Naive thymus-derived CD4-positive, alpha-beta T cell (primary cell): ENCODE measurements at places on chromosomes 6 and 20.

DNA sequence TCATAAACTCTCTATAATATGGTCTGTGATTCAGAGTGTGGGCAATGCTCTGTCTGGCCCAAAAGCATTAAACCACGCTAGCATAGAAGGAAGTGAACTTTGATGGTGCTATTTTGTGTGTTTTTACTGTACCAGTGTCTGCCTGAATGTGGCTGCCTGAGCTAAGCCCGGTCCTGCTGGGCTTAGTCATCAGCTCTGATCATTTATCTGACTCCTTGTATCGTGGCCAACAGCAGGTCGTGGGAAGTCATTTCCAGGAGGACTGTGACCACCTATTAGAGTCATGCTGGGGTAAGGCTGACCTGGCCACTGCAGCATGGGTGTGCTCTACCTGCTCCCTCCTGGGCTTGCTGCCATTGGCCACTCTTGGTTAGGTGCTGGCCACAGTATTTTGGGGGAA is 239.1 kb upstream of the CEP162 start:
- DNase-seq = no peak

DNA sequence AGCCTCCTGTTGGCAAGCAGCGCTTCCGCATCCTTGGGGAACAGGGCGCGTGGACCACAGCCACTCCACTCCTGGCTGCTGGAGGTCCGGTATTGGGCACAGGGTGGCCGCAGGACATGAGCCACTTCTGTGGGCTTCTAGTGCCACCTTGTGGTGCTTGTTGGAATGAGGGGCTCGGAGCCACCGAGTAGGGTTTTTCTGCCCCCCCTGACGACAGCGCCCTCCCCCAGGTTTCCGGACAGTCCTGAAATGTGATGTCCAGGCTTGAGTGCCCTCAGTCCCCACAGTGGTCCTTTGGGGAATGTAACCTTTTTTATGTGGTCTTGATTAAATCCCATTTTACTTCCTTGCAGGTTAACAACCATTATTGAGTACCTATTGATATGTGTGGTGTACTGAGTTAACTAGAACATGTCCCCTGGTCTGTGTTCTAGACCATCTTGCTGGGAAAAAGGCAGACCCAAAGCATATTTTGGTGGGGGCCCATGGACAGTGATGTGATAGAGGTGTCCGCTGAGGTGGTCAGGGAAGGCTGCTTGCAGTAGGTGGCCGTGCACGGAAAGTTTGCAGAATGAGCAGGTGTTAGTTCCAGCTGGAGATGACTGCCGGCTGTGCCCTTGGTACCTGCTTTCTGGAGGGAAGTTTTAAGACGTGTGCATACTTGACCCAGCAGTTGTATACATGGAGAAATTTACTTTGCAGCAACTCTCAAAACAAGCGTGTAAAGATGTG is 70.0 kb downstream of the PTPN1 start:
- no peak for DNase-seq

DNA sequence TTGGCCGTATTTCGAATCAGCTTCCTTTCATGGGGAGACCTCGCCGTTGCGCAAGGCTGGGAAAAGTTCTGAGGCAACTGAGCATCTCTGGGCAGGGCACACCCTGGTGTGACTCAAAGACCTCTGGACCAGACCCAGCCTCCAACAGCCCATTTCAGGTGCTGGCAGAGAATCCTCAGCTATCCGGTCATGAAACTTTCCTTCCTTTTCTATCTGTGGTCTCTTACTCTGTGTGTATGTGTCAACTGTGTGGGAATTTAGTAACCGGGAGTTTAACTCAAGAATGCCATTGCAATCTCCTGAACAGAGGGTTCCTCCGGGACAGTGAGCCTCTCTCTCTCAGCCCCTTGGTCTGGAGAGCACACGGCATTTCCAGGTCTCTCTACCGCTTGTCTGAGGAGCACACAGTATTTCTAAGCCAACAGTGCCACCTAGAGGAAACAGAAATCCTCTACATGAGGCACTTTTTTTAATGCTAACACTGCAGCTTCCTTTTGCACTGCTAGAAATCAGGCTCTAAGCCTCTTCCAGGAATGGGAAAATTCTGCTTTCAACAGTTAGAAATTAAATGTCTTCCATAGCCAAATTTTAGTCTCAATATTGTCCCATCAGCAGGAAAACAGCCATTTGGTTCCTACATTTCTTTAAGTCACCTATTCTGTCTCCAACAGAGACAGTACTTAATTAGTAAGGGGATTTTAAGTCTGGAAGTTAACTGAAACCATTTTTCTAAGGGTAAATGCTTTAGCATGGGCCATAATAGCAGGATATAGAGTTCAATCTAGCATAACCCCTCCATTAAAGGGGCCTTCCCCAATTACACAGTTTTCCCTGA is 32.7 kb downstream of the PLN start:
- DNase-seq = peak; percentile 11

DNA sequence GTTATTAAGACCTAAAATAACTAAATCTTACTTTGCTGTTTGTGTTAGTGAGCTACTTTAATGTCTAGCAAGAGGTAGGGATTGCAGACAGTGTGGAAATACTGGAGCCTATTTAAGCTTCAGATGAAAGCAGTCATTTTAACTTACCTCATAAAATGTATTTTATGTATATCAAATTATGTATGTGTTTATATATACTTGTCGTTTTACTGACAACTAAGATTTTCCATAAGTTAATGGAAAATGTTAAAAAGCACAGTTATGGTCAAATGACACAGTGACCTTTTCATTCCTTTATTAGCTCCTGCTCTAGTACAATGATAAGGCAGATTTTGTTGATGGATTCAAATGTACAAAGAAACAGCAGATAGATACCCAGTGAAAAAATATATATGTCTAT is 34.6 kb downstream of the QKI start:
- no peak for DNase-seq

DNA sequence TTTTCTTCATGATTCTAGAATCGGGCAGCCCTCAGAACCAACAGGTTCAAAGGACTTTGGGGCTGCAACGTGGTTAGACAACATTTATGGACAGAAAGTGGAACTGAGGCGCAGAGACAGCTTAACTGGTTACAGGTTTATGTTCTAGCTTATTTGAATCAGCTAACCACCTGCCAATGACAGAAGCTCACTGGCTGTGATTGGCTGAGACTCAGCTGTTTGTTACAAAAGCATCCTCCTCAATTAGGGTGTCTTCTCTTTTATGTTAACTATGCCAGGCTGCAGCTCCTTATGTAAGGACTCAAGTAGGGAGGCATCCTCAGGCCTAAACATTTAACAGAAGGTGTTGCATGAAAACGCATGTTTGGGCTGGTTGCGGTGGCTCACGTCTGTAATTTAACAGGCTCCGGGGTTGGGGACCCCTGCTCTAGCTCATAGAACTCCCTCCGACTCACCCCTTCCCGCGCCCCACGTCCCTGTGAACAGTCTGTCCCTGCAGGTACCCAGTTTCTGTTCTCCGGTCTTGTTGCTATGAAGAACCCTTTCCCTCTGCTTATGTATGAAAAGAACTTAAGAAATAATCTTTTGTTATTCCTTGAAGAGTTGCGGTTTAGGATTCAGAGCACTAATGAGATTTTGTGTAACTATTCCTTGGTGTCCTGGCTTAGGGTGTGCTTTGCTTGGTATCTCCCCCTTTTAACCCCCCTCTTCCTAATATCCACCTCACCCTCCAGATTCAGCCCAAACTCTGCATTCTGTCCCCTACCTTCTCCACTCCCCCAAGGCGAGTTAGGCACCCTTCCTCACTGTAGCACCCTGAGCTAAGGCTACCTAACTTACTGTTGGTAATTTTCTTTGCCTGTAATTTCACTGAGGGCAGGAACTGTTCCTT is 1.2 kb upstream of the TMEM181 start:
- DNase-seq = no peak

- DNase-seq = no peak
These were observed 58.0 kb downstream of the ZNF292 start for GRCh38 chr6:87213364-87213763.

DNA sequence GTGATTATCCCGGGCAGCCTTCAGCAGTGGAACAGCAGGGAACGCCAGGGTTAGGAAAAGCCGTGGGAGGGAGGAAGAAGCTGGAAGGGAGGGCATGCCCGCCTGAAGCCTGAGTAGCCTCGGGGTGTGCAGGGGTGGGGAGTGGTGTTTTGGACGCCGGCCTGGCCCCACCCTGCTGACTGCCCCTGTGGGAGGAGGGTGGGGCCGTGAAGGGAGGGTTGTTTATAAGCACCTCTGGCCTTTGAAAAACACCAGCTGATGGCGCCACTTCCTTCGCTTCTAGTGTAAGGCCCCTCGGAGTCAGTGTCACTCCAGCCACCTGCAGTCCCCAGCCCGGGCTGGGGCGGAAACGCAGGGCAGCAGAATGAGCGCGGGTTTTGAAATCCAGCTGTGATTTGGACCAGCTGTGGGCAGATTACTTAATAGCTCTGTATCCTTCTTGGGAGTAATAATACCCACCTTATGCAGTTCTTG is 52.8 kb upstream of the BMP6 start:
- DNase-seq = no peak

DNA sequence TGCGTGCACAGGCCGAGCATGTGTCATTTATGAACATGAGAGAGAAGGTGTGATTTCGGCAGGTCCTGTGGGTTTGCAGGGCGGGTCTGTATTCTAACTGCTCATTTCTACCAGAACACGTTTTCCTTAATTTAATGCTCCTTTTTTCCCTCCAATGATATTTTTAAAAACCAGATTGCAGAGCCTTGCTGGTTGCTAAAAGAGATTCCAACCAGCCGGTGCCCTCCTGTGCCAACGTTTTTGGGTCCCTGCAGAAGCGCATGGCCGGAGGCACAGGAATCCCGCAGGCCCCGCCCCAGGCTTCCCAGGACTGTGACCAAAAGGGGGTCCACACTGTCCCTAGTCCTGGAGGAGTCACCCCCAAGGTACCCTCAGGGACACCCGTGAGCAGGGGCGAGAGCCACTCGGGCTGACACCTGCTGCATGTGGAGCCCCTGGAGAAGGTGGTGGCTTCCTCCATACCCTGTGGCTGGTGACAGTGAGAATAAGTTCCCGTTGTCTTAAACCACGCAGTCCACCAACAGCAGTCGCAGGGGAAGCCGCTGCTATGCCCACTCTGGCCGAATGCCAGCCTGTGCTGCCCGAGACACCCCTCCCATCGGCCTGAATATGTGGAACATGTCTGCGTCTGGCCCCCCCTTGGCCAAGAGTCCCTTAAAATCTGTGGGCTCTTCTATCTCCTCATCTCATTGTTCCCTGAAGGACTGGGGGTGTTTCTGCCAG is 15.7 kb upstream of the NTSR1 start:
- no peak for DNase-seq

GRCh38 chr6:88177961-88178464 is 11.9 kb upstream of the CNR1 start:
- no peak for DNase-seq

- DNase-seq = peak; percentile 78
These were observed 100.4 kb upstream of the MLN start for GRCh38 chr6:33904050-33904746.

DNA sequence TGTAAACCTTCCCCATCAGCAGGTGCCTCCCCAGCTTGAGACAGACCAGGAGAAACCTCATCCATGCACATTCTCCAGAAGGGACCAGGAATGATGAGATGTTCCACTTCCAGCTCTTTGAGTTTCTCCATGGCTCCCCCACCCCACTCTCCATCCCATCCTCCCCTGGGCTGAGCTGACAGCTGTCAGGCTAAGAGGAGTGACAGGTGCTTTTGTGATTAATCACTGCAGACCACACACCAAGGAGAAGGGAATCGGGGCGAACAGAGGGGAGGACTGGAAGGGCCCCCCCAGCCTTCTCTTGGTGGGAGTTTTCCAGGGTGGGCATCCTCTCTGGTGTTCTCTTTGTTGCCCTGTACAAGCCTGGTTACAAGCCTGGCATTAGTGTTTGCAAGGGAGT is 56.1 kb upstream of the ZFAND3 start:
- no peak for DNase-seq

GRCh38 chr6:142155895-142156757 is 9.1 kb downstream of the VTA1 start:
- DNase-seq = peak; percentile 8

DNA sequence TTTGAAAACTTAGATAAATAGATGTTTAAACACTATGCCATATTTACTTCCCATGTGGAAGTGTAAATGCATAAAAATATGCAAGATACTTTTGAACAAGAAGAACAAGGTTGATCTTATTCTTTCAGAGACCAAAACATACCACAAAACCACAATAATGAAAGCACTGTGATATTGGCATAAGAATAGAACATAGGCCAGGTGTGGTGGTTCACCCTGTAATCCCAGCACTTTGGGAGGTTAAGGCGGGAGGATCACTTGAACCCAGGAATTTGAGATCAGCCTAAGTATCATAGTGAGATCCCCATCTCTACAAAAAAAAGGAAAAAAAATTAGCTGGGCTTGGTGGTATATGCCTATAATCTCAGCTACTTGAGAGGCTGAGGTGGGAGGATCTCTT is 66.5 kb downstream of the KCNS1 start:
- no peak for DNase-seq

DNA sequence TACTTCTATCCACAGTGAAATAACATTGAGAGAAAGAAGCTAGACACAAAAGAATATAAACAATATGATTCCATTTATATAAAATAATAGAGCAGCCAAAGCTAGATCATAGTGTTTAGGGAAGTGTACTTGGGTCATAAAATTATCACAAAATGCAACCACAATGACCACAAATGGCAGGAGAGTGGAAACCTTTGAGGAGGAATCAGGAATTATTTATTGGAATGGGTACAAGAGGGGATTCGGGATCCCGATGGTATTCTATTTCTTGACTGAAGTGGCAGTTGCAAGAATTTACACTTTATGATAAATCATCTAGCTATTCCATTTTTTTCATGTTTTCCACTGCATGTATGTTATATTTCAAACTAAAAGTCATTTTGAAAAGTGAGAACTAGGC is 76.1 kb downstream of the IPCEF1 start:
- DNase-seq = no peak

GRCh38 chr6:12298995-12299394 is 8.8 kb downstream of the EDN1 start:
- no peak for DNase-seq

GRCh38 chr20:5749952-5750779 is at the start of gene SHLD1:
Gene SHLD1, plus strand, starts transcription at chr20:5750401. Its CDS starts 22,465 bp downstream, at chr20:5772866.
- DNase-seq = peak; percentile 56

- DNase-seq = no peak
These were observed 12.2 kb downstream of the LIN28B start for GRCh38 chr6:104969108-104969507.

DNA sequence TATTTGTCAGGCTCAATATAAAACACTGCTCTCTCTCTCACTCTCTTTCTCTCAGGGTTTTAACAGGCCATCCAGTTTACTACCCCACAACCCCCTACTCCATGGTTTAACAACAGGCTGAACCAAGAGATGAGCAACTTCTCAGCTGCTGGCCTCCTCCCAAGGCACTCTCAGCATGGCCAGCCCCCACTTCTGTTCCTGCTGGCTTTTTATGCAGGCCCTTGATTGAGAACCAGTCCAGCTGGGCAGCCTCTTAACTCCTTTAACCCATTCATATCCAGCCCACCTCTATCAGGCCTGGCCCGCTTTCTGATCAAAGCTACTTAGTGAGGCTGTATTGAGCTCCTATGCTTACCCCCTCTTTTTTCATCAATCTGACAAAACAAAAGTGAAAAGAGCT is 346.8 kb upstream of the POU3F2 start:
- no peak for DNase-seq

GRCh38 chr6:125307150-125307838 is 5.5 kb upstream of the HDDC2 start:
- DNase-seq = no peak
